Body of pancreas (tissue), 4 donors: ENCODE measurements at places on chromosomes 3 and 15.
A peak's percentile ranks its signal among the peaks of the same experiment; 100 is the strongest.

GRCh38 chr3:157384031-157384430, 52.6 kb upstream of the PTX3 start:
- no peak for DNase-seq

- peak; percentile 75 for DNase-seq
Observed at GRCh38 chr3:133040696-133041523, 2.7 kb downstream of the TMEM108 start.

- no peak for DNase-seq
Observed at GRCh38 chr3:124163689-124164088, 171.8 kb upstream of the ROPN1 start.

GRCh38 chr3:134371542-134372324, 2.5 kb downstream of the AMOTL2 start:
- no peak for DNase-seq

- no peak for DNase-seq
Observed at GRCh38 chr3:11154953-11155325, 646 bp downstream of the HRH1 start.

DNA sequence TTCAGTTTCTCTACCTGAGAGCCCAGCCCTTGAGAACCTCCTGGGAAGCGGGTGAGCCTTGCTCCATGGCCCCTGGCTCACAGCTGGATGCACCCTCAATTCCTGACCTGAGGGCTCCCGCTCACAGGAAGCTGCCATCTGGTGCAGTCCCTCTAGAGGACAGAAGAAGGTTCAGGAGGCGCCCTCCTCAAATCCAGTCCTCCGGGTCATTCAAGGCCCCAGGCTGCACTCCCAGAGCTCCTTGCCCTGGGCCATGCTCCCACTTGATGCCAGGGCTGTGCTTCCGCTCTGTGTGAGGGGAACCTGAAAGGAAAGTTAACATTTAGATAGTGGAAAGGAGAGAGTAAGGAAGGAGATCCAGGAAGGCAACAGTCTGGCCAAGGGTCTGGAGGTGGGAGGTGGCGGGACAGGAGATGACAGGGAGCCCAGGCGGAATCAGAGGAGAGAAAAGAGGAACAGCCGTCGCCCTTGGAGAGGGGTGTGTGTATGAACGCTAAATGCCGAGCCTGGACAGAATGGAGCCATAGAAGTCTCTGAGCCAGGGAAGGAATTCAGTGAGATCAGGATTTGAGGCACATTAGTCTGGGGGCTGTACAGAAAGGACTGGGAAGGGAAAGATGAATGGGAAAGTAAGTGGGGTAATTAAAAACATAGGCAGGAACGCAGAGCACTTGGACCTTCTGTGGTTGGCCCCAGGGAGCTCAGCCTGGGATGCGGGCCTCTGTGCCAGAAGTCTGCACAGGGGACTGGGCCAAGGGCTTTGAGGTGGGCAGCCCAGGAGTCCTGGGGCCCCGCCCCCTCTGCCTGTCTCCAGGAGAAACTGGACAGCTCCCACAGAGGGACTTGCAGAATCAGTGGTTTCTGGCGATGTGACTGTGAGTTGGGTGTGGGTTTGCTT, 26.1 kb downstream of the TBC1D21 start:
- no peak for DNase-seq

- no peak for DNase-seq
Observed at GRCh38 chr3:15638891-15639262, 37.3 kb downstream of the BTD start.

- no peak for DNase-seq
Observed at GRCh38 chr3:58058361-58059263, 50.4 kb downstream of the FLNB start.

DNA sequence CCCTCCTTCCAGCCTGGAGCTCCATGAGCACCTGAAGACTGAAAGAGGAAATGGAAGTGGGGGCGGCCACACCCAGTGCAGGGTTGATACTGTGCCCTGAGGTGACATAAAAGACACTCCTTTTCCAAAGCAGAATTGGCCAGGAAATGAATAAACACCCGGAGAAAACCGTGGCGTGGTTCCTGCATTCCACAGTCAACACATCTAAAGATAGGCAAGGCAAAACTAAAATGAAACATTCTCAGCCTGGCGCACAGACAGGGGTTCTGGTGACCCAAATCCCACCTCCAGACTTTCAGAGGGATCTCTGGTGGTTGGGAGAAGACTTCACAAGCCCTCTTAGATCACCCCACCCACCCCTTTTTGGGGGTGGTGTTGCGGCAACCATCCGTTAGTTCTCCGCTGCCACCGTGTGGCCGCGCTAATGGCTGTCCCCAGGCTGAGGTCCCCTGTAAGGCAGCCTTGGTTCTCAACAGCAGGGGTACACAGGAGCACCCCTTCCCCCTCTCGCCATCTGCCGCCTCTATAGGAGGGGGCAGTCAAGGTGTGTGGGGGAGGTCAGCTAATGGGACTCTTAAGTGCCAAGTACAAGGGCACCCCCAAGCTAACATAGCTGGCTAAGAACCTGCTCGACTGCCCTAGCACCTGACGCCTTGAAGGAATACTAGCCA, 2.5 kb upstream of the MST1R start:
- DNase-seq = peak; percentile 49

DNA sequence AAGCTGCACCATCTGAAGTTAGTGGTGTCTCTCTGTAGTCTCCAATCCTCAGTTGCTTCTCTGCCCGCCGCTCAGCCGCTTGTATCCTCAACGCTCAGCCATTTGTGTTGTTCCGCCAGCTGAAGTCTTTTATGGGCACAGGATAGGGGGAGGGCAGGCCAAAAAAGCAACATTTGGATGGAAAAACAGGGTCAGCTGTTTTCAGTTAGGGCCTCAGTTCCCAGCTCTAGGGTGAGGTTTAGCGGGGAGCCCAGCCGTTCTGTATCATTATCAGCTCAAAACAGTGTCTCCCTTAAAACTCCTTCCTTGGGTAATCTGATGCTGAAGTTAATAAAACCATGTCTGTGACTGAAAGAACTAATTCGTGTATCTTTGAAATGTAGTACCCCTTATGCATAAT, 329.5 kb upstream of the AZI2 start:
- DNase-seq = no peak

- no peak for DNase-seq
Observed at GRCh38 chr3:85662462-85662861, 703.7 kb downstream of the CADM2 start.

GRCh38 chr3:195385526-195385925, 57.3 kb downstream of the ACAP2 start:
- DNase-seq = no peak

GRCh38 chr3:171873580-171873979, 30.4 kb downstream of the TMEM212 start:
- no peak for DNase-seq

DNA sequence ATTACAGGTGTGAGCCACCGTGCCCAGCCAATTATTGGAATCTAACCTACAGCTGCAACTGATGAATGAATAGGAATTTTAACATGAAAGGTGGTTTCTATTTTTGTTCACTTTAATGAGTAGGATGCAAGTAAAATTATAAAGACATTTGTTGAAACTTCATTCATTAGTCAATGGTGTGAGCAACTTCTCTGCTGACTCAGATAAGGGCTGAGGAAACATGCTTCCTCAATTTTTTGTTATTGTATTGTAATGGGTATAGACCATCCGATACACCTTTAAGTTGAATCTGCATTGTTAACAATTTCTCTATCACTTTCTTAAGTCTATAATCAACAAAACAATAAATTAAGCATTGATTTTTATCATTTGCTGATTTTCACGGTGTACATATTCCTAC, 127.8 kb downstream of the STAG1 start:
- DNase-seq = no peak

- no peak for DNase-seq
Observed at GRCh38 chr3:98274914-98275313, 7.4 kb upstream of the OR5H2 start.
